ENCODE measurements at places on chromosomes 16 and 17.

DNA sequence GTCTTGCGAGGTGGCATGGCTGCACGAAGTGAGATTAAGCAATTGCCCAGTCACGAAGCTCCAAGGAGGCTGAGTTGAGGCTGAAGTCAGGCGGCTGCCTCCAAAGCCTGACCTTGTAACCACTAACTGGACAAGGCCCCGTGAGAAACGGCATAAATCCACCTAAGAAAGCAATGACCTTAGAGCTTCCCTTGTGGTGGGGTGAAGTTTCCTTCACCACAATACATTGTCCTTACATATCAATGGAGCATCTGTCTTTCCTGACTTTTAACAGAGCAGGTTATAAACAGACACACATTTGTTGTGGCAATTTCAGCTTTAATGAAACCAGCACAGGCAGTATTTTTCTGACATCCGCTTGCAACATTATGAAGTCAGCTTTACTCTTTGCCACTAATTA is 2.5 kb upstream of the MED9 start:
- no peak for DNase-seq

DNA sequence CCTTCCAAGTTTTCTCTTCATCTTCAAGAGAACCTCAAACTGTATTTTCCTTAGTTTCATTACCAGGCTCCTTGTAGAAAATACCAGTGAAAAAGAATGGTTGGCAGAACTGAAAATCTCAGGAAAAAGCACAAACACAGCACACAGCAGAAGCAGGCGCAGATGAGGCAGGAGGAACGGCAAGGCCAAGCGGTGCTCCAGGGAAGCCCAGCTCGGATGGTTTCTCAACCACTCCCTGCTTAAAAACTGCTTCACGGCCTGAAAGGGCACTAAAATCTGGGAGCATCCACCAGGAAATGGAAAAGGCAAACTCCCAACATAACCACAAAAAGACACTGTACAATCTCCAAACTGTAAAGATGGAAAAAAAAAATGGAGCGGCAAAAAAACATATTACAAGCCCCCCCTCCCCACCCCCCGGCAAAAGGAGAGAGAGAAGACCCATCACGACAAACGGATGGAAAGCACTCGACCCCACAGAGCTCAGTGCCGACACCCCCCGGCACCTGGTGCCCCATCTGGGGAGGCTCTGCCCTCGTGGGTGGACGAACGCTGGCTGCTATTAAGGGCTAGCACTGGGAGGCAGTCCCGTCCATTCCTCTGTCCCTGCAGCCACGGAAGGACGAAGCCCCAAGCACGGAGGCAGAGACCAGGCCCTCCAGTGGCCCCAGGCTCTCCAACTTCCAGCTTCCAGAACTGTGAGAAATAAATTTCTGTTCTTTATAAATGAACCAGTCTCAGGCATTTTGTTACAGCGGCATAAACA is 127.5 kb downstream of the ZNF778 start:
- no peak for DNase-seq

- no peak for DNase-seq
Observed at GRCh38 chr17:71251951-71252350, 868.9 kb upstream of the SOX9 start.

- peak; percentile 91 for DNase-seq
Observed at GRCh38 chr16:87461466-87461991, 31.3 kb downstream of the ZCCHC14 start.

DNA sequence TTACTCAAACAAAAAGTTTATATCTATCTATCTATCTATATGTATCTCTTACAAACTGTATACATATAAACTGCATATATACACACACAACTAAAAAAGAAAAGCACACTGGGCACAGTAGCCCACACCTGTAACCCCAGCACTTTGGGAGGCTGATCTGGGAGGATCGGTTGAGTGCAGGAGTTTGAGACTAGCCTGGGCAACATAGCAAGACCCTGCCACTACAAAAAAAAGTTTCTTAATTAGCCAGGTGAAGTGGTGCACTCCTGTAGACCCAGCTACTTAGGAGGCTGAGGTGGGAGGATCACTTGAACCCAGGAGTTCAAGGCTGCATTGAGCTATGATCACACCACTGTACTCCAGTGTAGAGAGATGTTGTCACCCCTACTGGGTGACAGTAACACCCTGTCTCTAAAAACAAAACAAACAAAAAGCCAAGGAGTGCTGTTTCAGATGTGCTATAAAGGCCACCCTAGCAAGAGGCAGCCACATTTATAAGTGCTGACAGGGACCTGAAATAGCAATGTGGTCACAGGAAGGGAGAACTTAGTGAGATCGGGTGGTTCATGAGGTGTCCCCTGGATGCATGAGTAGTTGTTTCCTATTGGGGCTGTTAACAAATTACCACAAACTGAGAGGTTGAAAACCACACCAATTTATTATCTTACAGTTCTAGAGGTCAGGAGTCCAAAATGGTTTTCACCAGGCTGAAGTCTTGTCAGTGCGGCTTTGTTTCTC is 4.8 kb downstream of the CD2BP2 start:
- DNase-seq, result no peak

DNA sequence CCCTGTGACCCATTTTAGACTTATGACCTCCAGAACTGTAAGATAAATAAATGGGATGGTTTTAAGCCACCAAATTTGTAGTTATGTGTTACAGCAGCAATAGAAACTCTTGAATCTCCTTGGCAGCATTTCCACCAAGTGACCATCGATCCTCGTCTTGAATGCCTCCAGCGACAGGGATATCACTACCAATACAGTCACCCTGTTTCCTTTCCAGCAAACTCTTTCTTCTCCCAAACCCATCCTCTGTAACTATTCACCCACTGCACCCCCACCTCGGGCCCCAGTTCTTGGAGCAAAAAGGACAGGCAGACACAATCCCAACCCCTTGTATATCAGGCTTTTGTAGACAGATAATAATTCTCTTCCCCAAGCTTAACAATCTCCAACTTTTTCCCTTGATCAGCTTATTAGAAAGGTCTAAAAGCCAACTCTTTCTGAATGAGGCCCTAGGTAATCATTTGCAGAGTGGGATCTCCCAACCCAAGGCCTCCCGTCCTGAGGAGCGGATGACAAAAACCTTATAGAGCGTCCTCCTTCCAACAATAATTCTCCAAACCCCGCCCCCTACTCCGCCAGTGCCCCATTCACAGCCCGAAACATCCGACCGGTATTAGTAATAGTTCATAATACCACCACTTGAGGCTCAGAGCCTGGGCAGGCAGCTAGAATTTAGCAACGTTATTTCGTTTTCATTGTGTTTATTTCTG is 14.7 kb upstream of the PLLP start:
- no peak for DNase-seq

DNA sequence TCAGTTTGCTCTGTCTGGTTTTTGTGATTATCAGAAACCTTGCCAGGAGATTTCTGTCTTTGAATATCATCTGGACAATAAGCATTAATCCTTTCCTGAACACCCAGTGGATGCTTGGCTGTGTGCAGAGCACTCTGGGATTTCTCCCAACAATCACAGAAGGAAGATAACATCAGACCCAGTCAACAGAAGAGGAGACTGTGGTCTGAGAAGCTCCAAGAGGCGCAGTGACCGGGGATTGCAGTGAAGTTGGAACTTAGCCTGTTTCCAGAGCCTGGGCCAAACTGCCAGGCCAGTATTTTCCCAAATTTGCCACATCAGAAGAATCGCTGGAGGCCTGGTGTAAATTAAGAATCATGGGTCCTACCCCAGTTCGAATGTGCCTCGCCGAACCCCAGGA is 264.7 kb downstream of the C16orf95 start:
- DNase-seq, result no peak

Data from NCI-H226 (cell line).